NCI-H1436 treated with DMSO at 0.1 percent for 48 hours (cell line): ENCODE measurements at places on chromosomes 3 and 15.

- no peak for DNase-seq
These were observed 3.9 kb upstream of the FURIN start for GRCh38 chr15:90864507-90864906.

- DNase-seq = no peak
These were observed 15.8 kb upstream of the RAMAC start for GRCh38 chr15:82970078-82970686.

DNA sequence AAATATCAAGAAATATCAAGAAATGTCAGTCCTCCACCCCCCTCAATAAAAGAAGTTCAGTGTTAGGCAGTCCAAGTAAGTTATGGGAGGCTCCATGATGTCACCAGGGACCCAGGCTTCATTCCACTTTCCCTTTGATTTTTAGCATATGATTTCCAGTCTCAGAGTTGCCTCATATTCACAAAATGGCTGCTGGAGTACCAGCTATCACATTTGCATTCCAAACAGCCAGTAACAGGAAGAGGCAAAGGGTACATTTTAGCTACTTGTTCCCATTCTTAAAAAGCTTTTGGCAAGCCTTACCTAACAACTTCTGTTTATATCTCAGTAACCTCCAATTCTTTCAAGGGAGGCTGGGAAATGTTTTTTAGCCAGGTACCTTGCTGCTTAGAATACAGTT lies 13.4 kb upstream of the KLF13 start:
- DNase-seq = no peak

DNA sequence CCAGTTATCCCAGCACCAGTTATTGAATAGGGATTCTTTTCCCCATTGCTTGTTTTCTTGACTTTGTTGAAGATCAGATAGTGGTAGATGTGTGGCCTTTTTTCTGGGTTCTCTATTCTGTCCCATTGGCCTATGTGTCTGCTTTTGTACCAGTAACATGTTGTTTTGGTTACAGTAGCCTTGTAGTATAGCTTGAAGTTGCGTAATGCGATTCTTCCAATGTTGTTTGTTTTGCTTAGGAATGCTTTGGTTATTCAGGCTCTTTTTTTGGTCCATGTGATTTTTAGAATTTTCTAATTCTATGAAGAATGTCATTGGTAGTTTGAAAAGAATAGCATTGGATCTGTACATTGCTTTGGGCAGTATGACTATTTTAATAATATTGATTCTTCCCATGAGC lies 94.3 kb upstream of the CHMP2B start:
- DNase-seq = no peak

GRCh38 chr3:138173769-138174420 lies 826 bp downstream of the DBR1 start:
- DNase-seq = no peak

- no peak for DNase-seq
These were observed 304.2 kb upstream of the CTNNB1 start for GRCh38 chr3:40895109-40895508.
